ENCODE measurements at places on chromosomes 1 and 21.

DNA sequence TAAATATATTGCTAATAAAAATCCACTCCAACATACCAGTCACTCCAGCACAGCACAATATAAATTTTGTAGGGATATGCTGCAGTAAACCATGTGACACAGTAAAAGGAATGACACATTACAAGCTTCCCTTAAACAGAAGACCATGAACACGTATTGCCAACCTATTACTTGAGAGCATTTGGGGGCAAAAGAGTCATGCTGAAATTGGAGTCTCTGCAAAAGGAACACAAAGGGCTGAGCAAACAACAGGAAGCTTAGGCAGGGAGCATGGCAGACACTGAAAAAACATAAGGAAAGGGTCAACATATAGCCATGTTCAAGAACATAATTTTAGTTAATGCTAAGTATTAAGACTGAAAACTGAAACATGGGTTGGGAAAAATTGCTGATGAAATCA lies 214.5 kb downstream of the SMYD3 start:
- no peak for DNase-seq

DNA sequence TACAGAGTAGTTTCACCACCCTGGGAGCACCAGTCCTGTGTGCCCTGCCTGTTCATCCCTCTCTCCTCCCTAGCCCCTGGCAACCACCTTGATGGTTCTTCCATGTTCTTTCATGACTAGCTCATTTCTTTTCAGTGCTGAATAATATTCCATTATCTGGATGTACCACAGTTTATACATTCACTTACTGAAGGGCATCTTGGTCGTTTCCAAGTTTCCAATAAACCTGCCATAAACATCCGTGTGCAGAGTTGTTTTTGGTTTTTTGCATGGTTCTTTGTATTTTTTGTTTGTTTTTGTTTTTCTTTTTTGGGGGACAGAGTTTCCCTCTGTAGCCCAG lies 13.9 kb downstream of the TIAM1 start:
- no peak for DNase-seq

- DNase-seq = no peak
Measured at GRCh38 chr21:45816794-45817193, 164.8 kb upstream of the COL6A1 start.

DNA sequence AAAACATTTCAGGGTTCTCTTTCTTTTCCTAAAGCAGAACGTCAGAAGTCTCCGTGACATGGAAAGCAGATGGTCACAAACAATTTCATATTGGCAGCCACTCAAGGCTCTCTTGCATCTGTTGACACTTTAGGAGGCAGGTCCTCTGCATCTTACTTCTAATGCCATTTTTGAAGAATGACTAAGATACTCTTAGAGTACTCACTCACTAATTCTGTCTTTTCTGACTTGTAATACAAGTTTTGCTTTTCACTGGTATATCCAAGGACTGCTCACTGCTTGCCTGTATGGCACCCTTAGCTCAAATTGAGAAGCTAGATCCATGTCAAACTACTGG lies 68.3 kb downstream of the PRRX1 start:
- DNase-seq = no peak

GRCh38 chr1:235913311-235913710 lies 46.6 kb upstream of the LYST start:
- DNase-seq = no peak

GRCh38 chr1:218874801-218875400 lies 298.8 kb upstream of the LYPLAL1 start:
- no peak for DNase-seq

- DNase-seq = no peak
Measured at GRCh38 chr1:87231703-87232367, 96.8 kb upstream of the LMO4 start.

GRCh38 chr1:151655371-151655770 lies 43.5 kb downstream of the SNX27 start:
- DNase-seq = no peak

- DNase-seq = no peak
Measured at GRCh38 chr21:42075686-42076471, 4.8 kb downstream of the UMODL1 start.

DNA sequence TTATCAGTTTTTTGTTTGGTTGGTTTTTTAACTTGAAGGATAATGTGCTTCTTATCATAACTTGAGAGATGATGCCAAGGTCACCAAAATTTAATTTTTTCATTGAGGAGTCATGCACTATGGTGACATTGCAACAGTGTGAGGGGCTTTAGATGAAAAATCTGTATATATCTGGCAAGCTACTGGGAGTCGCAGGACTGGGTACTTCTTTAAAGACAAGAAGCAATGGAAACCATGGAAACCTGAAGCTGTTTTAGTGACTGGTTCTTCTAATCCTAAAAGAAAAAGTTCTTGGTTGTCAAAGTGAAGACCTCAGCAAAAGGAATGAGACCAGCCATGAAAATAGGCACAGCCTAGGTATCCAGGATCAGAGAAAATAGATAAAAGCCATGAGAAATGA lies 31.1 kb downstream of the ZC3H11B start:
- no peak for DNase-seq

DNA sequence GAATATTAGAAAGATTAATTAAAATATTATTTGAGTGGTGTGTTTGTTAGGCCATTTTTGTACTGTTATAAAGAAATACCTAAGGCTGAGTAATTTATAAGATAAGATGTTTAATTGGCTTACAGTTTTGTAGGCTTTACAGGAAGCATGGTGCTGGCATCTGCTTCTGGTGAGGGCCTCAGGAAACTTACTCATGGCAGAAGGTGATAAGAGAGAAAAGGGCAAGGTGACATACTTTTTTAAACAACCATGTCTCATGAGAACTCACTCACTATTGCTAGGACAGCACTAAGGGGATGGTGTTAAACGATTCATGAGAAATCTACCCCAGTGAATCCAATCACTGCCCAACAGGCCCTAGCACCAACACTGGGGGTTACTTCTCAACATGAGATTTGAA lies 56.7 kb upstream of the RGS21 start:
- no peak for DNase-seq
